ENCODE measurements at places on chromosomes 11 and 22. TPM values are rescaled to one million over a fixed set of nuclear protein-coding genes. Genes with fewer than 3 reads are reported as not detected.

Gene NPTXR
- total RNA-seq, result 15.0 TPM

Gene APOBEC3H
- 1.4 TPM for total RNA-seq

Gene KCTD17
- total RNA-seq, result 51.9 TPM

Gene DSCAML1
- total RNA-seq, result 8.0 TPM

Gene CAPN1
- 287 TPM for total RNA-seq

Measured in mucosa of gallbladder (tissue), 1 donor.